ENCODE measurements at places on chromosomes 13 and 19. TPM values are rescaled to one million over a fixed set of nuclear protein-coding genes. Genes with fewer than 3 reads are reported as not detected.

The NFIC gene
- polyA plus RNA-seq: 18.7 TPM

GRCh38 chr13:40096357-40096901 lies 441.0 kb downstream of the COG6 start:
- no peak for DNase-seq

The CAMSAP3 gene
- 19.0 TPM for polyA plus RNA-seq

GRCh38 chr13:28659621-28659970 lies 666 bp downstream of the POMP start:
- no peak for DNase-seq

- no peak for DNase-seq
Observed at GRCh38 chr19:4173479-4174212, 8.7 kb downstream of the SIRT6 start.

The IZUMO2 gene
- 0.16 TPM for polyA plus RNA-seq
